H9 (cell line): ENCODE measurements at places on chromosomes 2 and 18. TPM values are rescaled to one million over a fixed set of nuclear protein-coding genes. Genes with fewer than 3 reads are reported as not detected.

The ZNF892 gene
- 13.2 and 13.3 TPM in 2 replicates for total RNA-seq

DNA sequence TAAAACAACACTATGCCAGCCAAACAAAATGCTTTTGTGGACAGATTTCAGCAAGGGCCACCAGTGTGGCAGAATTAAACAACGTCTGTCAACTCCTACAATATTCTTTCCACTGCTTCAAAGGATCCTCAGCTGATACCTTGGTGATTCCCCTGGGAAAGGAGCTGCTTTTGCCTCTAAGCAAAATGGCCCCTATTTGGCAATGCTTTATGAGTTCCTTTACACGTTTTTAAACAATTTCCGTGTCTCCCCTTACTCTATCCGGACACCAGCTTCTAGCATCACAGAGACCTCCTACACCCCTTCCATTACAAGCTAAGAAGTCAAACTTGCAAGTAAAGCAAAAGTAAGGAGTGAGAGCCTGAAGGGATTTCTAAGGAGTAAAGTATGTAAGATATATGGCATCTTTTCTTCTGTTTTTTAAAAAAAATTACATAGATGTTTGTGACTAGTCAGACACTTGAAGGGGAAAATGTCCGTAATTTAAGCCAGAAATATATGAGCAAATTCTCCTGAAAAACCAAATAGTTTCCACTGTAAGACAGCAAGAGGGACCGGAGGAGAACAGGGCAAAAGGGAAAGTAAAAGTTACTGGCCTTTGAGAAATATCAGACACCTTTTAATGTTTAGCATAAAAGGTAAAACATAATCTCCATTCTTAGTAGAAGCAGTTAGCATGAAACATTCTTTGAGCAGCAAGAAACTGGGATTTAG lies 1.9 kb downstream of the SOS1 start:
- no peaks in the 10 kb centered on the region for H3K27me3 ChIP-seq
- peak overlapping the region; percentile 83 for H3K4me3 ChIP-seq
- DNase-seq: no peak

DNA sequence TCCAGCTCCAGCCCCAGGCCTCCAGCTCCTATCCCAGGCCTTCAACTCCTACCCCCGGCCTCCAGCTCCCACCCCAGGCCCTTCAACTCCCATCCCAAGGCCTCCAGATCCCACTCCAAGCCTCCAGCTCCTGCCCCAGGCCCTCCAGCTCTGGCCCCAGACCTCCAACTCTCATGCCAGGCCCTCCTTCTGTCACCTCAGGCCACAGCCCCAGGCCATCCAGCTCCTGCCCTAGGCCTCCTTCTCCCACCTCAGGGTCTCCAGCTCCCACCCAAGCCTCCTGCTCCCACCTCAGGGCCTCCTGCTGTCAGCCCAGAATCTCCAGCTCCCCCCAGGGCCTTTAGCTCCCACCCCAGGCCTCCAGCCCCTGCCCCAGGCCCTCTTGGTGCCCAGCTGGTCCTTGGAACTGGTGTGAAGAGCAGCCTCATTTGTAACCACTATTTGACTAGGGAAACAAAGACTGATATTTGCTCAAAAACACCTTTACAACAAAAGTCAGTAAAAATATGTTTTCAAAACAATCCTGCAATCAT lies 67.8 kb upstream of the SALL3 start:
- H3K36me3 ChIP-seq: no peaks in the 10 kb centered on the region
- H3K4me3 ChIP-seq: no peak overlapping the region
- H3K4me1 ChIP-seq: no peaks in the 10 kb centered on the region

The CCDC142 gene
- total RNA-seq: 21.5 and 21.6 TPM in 2 replicates

The CCDC141 gene
- total RNA-seq: 0.83 and 1.0 TPM in 2 replicates

The CCL20 gene
- not detected in 2 replicates for total RNA-seq

- H3K27me3 ChIP-seq: no peaks in the 10 kb centered on the region
- no peak overlapping the region for H3K4me3 ChIP-seq
- H3K27ac ChIP-seq: no peak overlapping the region
Measured at GRCh38 chr2:200079356-200079755, 124.0 kb downstream of the MAIP1 start.

The MALL gene
- 5.0 and 5.5 TPM in 2 replicates for total RNA-seq

DNA sequence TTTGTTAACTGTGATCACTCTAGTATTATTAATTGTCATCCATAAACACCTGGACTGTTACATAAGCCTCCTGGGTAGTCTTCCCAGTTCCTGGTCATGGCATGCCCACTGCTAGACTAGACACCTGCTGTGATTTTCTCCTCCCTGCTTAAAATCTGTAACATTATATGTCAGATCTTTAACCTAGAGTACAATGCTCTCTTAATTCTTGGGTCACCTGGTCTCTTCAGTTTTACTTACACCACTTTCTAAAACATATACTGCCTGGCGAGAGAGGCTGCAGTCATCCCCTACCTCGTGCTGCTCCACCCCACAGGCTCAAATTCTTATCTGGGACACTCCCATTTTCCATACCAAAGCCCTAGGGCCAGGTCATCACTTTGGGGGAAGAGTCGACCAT lies 161.3 kb downstream of the CDH2 start:
- no peak overlapping the region for H3K4me3 ChIP-seq
- no peaks in the 10 kb centered on the region for H3K36me3 ChIP-seq
- H3K27me3 ChIP-seq: no peaks in the 10 kb centered on the region
- no peaks in the 10 kb centered on the region for H3K4me1 ChIP-seq

GRCh38 chr2:36831185-36831584 lies 134.7 kb downstream of the VIT start:
- no peak for DNase-seq
- H3K4me1 ChIP-seq: peaks cover 8% of the 10 kb centered on the region; the same call in 1 of the 2 replicates
- H3K27ac ChIP-seq: no peak overlapping the region
- H3K4me3 ChIP-seq: no peak overlapping the region

GRCh38 chr2:234828382-234829073 lies 123.3 kb upstream of the SH3BP4 start:
- H3K27ac ChIP-seq: no peak overlapping the region
- H3K4me1 ChIP-seq: no peaks in the 10 kb centered on the region
- no peaks in the 10 kb centered on the region for H3K27me3 ChIP-seq
- H3K36me3 ChIP-seq: no peaks in the 10 kb centered on the region
- H3K4me3 ChIP-seq: no peak overlapping the region

DNA sequence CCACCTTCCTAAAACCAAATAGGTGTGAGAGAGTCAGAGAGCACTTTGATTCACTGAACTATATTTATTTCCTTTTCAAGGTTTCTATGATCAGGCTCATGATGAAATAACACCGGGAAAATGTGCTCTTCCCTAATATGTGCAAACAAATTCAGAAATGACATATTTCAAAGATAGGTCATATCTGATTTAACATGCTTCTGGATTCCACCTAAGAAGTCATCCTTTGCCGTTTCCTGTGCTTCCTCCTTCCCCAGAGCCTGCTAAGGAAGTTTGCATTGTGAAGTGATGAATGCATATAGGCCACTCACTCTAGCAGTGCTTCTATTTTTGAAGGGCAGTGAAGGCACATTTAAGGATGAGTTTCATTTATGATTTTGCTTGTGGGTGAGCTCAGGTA lies 327.6 kb downstream of the TDRD15 start:
- no peak overlapping the region for H3K27ac ChIP-seq
- no peaks in the 10 kb centered on the region for H3K27me3 ChIP-seq
- H3K4me3 ChIP-seq: no peak overlapping the region

DNA sequence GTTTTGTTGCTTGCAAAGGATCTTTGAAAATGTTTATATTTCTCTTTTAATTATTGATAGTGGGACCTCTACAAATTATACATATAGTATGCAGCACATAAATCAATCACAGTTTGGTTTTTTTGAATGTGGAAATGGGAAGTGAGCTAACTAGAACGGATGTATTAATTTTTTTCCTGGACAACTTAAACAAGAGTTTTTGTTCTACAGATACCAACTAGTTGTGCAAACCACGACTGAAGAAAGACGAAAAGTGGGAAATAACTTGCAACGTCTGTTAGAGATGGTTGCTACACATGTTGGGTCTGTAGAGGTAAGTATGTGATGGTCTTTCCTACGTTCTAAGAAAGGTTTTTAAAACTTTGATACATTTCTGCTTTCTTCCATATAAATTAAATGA lies 39.2 kb downstream of the NDC80 start:
- no peak overlapping the region for H3K4me3 ChIP-seq
- H3K4me1 ChIP-seq: no peaks in the 10 kb centered on the region
- H3K27ac ChIP-seq: no peak overlapping the region
- no peak for DNase-seq
- H3K27me3 ChIP-seq: no peaks in the 10 kb centered on the region

DNA sequence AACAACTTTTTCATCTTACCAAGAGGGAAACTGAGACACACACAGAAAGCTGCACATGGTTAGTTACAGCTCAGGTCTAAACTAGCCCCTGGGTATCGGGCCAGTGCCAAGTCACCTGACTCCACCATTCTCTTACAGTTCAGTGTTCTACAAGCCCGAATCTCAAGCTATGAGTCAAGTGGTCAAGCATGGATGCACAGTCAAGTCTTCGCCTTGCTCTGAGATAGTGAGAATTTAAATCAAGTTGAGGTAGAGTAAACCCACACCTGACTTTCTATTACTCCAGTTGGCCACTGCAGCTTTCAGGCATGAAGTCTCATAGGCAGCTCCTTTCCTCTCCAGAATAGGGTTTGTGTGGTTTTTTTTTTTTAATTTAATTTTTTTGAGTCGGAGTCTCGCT lies 34.5 kb upstream of the ARL5A start:
- H3K27me3 ChIP-seq: no peaks in the 10 kb centered on the region
- no peak overlapping the region for H3K4me3 ChIP-seq
- DNase-seq: no peak

DNA sequence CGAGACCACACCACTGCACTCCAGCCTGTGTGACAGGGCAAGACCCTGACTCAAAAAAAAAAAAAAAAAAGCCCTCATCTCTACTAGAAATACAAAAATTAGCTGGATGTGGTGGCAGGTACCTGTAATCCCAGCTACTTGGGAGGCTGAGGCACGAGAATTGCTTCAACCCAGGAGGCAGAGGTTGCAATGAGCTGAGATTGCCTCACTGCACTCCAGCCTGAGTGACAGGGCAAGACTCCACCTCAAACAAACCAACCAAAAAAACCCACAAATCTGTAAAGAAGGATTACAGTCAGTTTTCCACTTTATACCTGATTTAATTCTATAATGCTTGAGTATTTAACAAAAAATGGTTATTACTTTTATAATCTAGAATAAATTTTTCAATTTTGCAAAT lies 9.7 kb downstream of the DARS1 start:
- H3K4me3 ChIP-seq: no peak overlapping the region
- H3K27me3 ChIP-seq: no peaks in the 10 kb centered on the region
- no peak for DNase-seq
- H3K27ac ChIP-seq: no peak overlapping the region
- H3K4me1 ChIP-seq: no peaks in the 10 kb centered on the region

DNA sequence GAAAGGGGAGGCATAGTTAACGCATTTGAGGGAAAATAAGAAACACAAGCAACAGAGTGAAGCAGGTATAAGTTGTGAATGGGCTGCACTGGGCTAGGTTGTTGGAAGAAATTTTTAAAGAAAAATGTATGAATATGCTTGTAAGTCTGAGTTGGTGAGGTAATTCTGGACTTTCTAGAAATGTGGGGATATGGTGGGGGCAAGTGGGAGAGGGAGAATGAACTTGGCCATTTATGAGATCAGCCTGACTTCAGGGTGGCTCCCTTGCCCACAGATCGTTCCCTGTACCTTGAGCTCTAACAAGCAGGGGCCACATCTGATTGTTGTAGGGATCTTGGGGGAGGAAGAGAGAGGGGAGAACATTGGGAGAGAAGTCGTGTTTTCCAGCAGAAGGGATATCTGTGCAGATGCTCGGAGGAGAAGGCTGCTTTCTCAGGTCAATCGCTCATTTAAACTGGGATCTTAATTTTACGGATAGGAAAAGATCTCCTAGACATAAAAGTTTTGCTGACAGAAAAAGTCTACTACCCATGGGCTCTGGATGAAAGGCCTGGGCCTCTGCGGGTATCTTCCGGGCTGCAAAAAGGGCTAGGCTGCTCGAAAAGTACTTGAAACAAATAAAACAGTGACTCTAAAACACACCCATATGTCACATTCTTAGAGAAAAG lies 42.5 kb upstream of the FZD5 start:
- H3K4me1 ChIP-seq: peaks cover 18% of the 10 kb centered on the region
- peak overlapping the region; percentile 51 for H3K27ac ChIP-seq
- H3K36me3 ChIP-seq: no peaks in the 10 kb centered on the region

The CYP27C1 gene
- 2.3 TPM in 2 replicates for total RNA-seq

- H3K36me3 ChIP-seq: peaks cover 22% of the 10 kb centered on the region
- no peak overlapping the region for H3K4me3 ChIP-seq
- DNase-seq: no peak
- H3K27me3 ChIP-seq: no peaks in the 10 kb centered on the region
Measured at GRCh38 chr2:98518101-98518500, 73.4 kb downstream of the INPP4A start.

DNA sequence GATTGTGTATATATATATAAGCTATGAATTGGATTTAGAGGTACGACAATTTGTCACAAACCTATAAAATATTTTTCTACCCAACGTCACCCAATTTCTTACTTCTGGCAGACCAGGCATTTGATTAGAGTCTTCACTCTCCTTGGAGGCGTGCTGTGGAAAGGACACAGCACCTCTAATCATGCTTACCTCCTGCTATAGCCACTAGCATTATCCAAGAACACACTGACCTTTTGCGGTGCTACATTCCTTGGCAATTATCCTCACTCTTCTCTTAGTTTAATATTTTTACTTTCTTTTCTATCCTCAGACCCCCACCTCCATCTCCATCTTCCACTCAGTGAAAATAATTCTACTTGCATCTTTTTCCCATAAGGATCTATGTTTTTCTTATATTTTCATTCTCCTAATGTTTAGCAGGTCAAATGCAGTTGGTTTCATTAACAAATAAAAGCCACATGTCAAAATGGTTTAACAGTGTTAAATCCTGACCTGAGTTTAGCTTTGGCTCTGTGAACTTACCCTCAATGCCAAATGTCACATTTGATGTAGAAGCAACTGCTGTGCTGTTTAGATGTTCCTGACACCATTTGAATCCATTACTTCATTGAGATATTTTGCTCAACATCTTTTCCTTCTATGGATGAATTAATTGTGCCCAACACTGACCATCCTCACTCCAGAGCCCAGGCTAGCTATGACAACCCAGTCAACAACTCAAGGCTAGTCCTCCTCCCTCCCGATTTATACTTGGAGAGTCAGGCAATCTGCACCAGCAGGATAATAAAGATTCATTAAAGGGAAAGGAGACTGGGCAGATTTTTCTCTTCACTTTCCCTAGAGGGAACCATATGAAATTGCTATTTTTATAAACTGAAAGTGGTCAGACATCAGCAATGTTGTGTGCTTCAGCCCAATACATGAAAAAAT lies 240.5 kb downstream of the MREG start:
- no peak overlapping the region for H3K27ac ChIP-seq
- H3K4me3 ChIP-seq: no peak overlapping the region
- H3K4me1 ChIP-seq: no peaks in the 10 kb centered on the region
- DNase-seq: no peak
- peaks cover 1% of the 10 kb centered on the region; the same call in 1 of the 3 replicates for H3K36me3 ChIP-seq

DNA sequence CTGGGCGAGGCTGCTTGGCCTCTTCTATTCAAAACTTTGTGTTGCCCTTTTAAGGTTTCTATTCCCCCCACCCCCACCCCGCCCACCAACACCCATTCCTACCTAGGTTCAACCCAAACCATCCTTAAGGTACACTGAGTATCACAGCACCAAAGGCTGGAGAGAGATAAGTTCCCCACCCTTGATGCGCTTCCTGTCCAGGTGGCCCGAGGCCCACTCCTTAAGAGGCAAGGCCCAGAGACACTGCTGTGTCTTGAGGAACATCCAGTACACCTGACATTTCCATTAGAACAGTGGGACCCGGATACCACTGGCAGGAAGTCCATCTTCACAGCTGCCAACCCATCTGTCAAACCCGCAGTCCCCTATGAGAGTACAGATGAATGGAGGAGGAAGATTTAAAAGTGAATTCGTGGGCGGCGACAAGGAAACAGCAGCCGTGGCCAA lies 277 bp upstream of the INPP1 start:
- no peaks in the 10 kb centered on the region for H3K27me3 ChIP-seq
- H3K4me1 ChIP-seq: peaks cover 2% of the 10 kb centered on the region; the same call in 1 of the 2 replicates
- peaks cover 1% of the 10 kb centered on the region; the same call in 1 of the 3 replicates for H3K36me3 ChIP-seq
- peak; percentile 45 for DNase-seq

The SOX11 gene
- 42.8 and 43.8 TPM in 2 replicates for total RNA-seq

The FEV gene
- not detected in 2 replicates for total RNA-seq
